D341Med (cell line): ENCODE measurements at places on chromosomes 4 and X.

- DNase-seq = no peak
These were observed 15.2 kb upstream of the ARHGAP24 start for GRCh38 chr4:85459736-85460135.

- no peak for DNase-seq
These were observed 4.0 kb upstream of the PRDM5 start for GRCh38 chr4:120926358-120927025.

DNA sequence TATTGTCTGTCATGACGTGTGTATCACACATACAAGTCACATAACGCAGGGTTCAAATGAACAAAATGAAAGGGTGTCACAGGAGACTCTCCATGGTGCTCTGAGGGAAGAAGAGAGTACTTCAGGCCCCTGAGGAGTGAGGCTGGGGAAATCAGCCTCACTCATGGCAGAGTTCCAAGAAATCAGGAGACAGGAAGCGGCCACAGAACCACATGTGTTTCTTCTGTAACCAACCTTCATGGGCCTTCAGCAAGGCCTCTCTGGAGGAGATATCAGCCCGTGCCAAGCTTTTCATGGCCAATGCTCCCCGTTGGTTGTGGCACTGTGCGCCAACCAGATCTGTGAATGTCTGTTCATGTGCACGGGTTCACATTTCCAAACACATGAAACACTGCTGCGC lies 76.0 kb downstream of the NAT8L start:
- no peak for DNase-seq

DNA sequence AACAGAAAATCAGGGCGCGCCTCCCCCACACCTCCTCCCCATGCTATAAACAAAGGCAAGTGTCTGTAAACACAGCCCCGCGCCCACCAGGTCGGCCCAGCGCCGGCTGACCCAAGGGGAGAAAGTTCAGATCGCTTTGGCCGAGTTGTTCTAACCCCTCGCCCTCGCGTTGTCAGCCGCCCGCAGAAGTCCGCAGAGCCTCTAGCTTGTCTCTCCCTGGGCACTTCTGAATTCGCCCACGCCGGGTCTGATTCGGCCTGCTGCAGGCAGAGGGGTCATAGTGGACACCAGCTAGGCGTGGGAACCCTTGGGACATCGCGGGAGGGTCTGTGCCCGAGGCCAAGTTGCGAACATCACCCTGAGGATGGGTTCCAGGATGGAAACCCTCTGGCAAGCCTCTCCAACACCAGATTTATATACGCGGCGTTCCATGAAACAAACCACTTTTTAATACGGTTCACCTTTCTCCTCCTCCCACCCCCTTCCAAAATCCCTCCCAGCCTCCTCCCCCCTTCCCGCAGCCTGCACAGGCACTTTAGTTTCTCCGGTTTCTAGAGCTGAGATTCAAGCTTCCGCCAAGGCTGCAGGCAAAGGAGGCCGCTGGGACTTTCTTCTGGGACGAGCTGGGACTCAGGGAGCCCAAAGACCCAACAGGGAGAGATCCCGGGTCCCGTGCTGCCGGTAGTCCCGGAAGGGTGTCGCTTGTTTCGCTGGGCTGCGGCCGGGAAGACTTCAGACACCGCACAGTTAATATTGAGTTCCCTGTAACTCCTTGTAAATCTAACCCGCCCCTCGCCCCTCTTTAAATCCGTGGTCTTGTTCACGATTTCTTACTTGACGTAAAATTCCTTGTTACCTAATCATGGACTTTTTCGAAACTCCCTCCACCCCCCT lies 4.7 kb downstream of the HAND2 start:
- DNase-seq = no peak
